D721Med (cell line): ENCODE measurements at places on chromosomes 1 and 21.
A peak's percentile ranks its signal among the peaks of the same experiment; 100 is the strongest.

DNA sequence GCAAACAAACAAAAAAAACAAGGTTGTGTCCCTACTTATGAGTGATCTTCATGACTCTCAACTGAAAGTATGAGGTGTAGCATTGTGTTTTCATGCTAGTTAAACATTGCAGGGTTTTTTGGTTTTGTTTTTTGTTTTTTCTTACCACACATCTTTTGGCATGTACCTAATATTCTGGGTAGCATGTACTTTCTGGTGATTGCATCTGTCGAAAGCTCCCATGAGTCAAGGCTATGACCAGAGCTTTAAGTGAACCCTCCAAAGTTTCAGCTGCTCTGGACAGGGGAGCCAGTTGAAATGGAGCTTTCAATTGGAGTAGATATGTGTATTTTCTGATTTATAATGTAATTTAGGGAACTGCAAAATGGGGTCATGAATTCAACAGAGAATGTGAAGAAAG lies 115.5 kb downstream of the KCNK2 start:
- no peak for DNase-seq

GRCh38 chr1:248751142-248751541 lies 4.4 kb downstream of the LYPD8 start:
- no peak for DNase-seq

- DNase-seq: no peak
These were observed at the start of gene CELA3A for GRCh38 chr1:22001409-22001808. Gene CELA3A, plus strand, starts transcription at chr1:22001657. Its CDS starts 18 bp downstream, at chr1:22001675.

- DNase-seq: no peak
These were observed 29.0 kb downstream of the GREM2 start for GRCh38 chr1:240582953-240583352.

DNA sequence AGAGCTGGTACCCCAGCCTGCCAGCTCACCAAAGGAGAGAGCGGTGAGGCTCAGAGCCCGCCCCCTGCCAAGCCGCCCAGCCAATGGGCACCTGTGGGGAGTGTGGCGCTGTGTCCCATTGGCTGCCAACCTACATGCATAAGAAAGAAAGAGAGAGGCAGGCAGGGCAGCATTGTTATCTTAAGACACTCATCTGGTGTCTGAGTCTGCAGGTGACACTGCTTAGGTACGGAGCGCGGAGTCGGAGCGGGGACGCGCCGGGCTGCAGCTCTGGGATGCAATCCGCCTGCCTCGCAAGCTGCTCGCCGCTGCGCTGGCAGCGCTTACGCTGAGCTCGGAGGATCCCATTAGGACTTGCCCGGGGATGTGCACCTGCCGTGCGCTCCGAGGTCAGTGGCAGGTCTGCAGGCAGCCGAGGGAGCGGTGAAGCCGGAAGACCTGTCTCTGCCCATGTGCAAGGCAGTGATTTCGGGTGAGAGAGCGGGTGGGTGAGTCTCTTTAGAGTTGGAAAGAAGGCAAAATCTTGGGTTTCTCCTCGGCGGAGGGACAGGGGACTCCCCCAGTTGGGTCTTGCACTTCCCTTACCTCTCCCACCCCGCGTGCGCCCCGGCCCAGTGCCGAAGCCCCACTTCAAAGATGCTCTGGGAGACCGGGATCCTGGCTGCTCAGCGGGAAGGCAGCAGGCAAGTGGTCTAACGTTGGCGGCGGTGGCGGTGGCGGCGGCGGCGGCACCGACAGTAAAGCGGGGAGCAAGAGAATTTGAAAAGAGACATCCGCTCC lies at the start of gene BRINP2:
Gene BRINP2 (plus strand): TSS at position 203 of the 780 bp plus-strand sequence. CDS start 58,919 bp downstream, outside the sequence.
- DNase-seq: peak; percentile 85
